ENCODE measurements at places on chromosomes 3 and 15.

DNA sequence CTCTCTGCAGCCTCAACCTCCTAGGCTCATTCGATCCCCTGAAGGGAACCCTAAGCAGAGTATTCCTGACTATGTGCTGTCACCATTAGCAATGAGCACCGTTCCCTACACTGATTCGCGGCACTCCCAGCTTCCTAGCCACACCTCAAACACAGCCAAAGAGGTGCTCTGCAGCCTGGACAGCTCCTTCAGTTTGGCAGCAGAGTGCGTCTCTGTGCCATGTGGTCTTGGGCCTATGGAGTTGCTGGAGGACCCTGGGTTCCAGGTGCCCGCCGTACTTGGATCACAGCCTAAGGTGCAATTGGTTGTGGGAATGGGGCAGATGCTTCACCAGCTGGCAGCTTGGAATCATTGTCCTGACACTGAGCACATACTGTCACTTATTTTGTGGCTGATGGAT is 17.3 kb upstream of the IL12A start:
- no peak for DNase-seq

DNA sequence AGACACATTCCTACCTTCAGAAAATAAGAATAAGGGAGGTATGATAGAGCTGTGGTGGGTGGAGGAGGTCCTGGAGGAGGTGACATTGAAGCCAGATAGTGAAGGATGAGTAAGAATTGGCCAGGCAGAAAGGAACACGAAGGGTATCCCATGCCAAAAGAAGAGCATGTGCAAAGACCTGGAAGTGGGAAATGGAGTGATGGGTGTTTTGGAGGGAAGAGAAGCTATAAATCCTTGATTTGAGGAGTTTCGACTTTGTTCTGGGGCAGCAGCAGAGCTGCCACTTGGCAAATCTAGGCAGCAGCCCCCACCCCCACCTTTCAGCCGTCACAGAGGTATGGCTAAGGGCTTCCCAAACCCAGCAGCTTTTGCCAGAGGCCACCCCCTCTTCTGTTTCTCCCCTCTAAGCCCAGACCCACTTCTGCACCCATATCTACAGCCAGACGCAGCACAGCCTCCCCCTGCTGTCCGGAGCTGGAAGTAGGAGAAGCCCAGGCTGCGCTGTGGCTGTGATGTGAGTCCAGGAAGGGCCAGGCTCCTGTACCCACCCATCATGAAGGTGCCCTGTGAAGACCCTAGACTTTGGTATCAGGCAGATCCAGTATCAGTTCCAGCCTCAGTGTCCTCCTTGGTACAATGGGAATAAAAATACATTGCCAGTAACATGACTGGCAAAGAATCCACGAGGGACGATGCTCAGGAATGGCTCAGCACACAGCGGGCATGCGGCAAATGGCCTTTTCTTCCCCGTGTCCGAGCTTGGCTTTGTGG is 188.7 kb upstream of the LINGO1 start:
- DNase-seq, result no peak

GRCh38 chr3:8460815-8461456 is 40.7 kb upstream of the LMCD1 start:
- DNase-seq, result no peak

GRCh38 chr15:98745650-98746374 is 97.5 kb downstream of the IGF1R start:
- no peak for DNase-seq

DNA sequence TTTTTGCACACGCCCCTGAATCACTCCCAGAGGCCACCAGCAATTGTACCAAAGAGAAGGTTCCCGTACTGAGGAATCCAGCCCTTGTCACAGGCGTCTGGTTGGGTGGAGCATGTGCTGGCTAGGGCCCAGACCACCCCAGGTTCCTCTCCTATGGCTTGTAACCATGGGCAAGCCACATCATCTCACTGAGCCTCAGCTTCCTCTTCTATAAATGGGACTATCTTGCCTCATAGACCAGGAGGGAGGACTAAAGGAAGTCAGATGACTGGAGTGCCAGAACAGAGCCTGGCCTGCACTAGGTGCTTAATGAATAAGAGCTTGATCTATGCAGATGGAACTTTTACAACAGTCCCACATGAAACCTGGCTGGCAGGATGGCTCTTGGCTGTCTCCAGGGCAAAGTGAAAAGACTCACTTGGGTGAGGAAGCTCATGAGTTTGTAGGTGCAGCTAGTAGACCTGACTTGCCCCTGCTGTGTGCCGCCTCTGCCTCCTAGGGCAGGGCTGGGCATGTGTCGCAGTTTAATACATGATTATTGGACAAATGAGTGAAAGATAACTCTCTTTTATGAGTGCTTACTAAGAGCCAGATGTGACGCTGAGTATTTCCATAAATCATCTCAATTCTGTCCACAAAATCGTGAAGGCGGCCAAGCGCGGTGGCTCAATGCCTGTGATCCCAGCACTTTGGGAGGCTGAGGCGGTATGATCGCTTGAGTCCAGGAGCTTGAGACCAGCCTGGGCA is 29.3 kb downstream of the CTSH start:
- DNase-seq, result no peak

- DNase-seq, result no peak
Measured at GRCh38 chr3:122681974-122682409, 1.4 kb downstream of the PARP14 start.

DNA sequence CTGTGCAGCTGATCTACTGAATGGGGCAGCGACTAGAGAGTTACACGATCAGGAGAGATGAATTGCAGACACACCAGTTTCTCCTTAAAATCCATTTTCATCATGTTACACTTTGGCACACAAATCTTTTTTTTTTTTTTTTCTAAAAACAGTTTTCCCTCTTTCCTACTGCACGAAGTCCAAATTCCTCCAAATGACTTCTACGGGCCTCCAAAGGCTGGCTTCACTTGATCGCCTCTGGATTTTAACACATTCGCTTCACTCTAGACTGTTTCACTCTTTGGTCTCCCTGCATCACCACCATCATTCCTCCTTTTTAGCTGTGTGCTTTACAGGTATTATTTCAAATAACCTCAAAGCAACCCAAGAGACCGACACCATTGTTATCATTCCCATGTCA is 268.6 kb downstream of the RORA start:
- no peak for DNase-seq

GRCh38 chr3:186311441-186311840 is 50.6 kb downstream of the DGKG start:
- no peak for DNase-seq

DNA sequence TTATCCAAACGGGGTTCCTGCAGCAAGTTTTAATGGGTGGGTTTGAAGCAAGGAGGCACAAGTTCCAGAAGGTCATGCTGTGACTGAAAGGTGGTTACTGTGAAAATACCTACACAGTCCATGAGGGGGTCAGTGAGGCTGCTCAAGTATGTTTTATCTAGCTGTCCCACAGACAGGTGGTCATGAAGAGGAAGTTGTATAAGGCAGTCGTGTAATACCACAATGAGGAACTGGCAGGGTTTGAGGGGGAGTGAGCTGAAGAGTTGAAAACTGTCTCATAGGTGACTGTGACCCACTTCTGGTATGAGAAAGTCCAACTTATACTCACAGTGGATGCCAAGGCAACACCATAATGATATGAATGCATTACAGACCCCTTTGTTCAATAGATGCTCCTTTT is 856.8 kb downstream of the OTOL1 start:
- no peak for DNase-seq

All from activated CD4-positive, alpha-beta T cell treated with anti-CD3 and anti-CD28 coated beads for 1 hour (primary cell).